ENCODE measurements at places on chromosomes 7 and 10.

DNA sequence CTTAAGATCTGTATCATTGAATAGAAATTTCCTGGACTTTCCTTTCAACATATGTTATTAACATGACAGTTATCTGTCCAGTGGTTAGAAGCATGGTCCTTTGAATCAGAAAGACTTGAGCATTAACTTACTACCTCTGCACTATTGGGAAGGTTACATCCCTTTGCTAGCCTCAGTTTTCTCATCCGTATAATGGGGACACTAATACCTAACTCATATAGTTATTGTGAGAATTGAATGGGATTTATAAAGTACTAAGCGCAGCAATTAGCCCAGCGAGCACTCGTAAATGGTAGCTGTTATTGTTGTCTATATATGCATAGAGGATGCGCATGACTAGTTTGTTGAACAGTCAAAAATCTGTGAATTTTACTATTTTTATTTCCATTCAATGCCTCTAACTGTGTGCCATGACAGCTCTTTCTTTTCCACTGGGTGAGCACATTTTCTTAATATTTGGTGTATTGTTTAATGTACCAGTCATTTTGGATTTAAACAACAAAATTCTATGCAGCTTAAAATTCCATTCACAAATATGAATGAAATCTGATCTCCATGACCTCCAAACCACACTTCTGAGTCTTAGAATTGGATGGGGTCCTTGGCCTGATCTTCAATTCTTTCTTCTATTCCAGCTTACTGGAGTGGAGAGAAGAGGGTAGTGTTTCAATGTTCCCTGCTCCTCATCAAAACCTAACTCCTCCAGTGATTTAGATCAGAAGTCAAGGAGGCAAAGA is 65.0 kb downstream of the CACNB2 start:
- DNase-seq, result no peak

- peak; percentile 74 for DNase-seq
Observed at GRCh38 chr10:17229967-17230682, 2.1 kb downstream of the VIM start.

DNA sequence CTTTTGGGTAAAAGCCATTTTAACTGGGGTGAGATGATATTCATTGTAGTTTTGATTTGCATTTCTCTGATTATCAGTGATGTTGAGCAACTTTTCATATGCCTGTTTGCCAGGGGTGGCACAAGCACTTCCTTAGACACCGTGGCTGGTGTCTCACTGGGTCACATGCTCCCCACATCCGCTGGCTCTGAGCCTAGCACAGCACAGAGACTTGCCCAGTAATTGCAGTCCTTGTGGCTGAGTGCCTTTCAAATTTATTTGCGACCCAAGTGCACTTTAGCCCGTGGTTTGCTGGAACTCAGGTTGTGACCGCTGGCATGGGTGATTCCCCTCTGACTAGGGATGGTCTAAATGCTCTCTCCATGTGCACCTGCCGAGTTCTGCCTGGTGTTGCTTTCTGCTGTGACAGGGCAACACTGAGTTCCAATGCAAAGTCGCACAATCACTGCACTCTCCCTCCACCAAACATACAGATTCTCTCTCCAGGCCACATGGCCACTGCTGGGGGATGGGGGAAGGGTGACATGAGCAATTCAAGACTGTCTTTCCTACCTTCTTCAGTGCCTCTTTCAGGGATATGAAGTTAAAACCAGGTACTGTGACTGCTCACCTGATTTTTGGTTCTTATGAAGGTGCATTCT is 66.5 kb downstream of the ZNF277 start:
- DNase-seq, result no peak

- DNase-seq, result no peak
Observed at GRCh38 chr10:48626986-48627731, 22.3 kb upstream of the ARHGAP22 start.

GRCh38 chr7:33137103-33137502 is 7.7 kb downstream of the BBS9 start:
- DNase-seq, result no peak

GRCh38 chr10:59634102-59634501 is 75.5 kb downstream of the SLC16A9 start:
- DNase-seq, result no peak

DNA sequence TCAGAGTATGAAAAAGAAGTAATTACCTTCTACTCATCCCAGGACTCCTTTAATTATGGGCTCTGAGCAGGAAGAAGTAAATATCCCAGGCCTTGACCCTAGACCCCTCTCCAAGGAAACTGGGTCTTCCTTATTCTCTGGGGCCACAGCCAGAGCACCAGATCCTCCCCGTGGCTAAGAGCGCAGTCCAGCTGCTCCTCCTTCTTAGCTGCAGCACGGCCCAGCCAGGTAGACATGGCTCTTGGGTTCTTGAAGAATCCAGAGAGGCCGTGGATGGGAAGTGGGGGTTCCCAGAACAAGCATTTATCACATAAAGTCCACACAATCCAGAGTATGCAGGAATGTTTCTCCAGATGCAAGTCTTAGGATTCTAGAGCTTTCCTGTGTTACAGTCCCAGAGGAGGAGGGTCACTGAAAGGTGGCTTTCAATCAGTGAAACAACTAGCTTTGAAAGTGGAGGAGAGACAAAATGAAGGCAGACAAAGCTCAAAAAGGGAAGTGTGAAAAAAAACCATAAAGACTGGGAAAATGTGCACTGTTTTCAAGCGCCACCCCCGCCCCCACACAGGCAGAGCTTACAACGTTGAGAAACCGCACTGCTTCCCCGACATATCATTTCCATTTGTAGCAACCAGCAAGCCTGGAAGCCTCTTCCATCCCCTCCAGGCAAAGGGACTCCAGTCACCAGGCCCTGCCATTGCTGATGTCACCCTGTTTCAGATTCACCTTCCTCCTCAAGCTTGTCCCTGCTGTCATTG is 396.5 kb upstream of the MKI67 start:
- no peak for DNase-seq

DNA sequence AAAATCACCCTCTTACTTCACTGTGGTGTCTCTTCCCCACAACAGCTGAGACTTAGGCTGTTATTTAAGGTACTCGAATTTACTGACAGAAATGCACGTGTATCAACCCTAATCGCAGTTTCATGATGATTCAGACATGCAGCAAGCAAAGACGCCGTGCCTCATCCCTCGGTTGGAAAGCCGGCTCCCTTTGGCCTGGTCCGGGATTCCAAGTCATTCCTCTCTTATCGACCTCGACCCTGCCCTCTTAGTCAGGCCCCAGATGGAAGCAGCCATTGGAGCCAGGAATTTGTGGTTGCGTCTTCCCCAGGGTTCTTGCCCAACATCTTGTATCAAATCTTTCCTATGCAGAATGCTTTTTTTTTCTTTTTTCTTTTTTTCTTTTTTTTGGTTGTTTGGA is 229.5 kb downstream of the GATA3 start:
- DNase-seq, result no peak

DNA sequence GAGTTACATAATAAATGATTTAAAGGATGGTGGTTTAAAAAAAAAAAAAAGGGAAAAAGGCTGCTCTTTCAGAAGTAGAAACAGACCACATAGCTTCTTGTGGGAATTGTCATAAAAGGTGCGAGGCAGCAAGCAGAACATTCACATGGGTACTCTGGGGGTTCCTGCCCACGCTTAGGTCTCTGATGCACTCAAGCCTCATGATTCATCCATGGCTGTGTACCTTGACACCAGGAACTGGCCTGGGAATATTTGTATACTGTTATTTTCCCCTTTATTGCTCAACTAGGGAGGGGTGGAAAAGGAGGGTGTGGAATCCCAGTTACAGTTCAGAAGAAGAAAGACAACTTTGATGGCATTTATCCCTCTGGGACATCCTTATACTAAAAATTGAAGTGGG is 4.0 kb downstream of the PON2 start:
- DNase-seq, result no peak

- no peak for DNase-seq
Observed at GRCh38 chr7:136058546-136058945, 81.4 kb upstream of the MTPN start.

DNA sequence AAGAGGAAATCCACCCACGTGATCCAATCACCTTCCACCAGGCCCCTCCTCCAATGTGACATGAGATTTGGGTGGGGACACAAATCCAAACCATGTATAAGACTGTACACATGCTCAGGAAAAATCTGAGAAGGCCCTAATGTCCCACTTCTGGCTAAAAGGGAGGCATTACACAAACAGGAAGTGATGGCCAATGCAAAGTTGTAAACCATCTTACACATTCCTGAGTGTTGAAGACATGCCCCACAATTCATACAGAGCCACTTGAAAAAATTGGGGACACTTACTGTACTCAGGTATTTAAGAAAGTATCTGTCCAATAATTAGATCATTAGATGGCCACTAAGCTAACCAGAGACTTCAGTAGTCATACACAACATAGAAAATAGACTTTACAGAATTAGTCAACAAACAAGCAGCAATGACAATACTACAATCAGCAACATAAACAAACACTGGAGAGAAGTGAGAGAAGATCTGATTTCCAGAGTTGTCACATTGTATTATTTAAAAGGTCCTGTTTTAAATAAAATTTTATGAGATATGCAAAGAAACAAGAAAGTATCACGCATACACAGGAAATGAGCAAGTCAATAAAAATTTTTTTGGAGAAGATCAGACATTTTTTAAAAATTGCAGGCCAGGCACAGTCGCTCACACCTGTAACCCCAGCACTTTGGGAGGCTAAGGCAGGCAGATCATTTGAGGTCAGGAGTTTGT is 143.3 kb downstream of the DGKI start:
- no peak for DNase-seq

DNA sequence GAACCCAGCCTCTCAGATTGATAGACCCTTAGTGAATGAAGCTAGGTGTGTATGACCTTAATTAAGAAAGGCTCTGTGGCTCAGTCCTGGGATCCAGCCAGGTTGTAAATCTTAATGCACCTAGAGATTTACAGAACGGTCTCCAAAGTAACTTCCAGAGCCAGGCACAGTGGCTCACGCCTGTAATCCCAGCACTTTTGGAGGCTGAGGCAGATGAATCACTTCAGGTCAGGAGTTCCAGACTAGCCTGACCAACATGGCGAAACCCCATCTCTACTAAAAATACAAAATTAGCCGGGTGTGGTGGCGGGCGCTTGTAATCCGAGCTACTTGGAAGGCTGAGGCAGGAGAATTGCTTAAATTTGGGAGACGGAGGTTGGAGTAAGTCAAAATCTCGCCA is 24.3 kb downstream of the CALHM2 start:
- DNase-seq, result no peak

DNA sequence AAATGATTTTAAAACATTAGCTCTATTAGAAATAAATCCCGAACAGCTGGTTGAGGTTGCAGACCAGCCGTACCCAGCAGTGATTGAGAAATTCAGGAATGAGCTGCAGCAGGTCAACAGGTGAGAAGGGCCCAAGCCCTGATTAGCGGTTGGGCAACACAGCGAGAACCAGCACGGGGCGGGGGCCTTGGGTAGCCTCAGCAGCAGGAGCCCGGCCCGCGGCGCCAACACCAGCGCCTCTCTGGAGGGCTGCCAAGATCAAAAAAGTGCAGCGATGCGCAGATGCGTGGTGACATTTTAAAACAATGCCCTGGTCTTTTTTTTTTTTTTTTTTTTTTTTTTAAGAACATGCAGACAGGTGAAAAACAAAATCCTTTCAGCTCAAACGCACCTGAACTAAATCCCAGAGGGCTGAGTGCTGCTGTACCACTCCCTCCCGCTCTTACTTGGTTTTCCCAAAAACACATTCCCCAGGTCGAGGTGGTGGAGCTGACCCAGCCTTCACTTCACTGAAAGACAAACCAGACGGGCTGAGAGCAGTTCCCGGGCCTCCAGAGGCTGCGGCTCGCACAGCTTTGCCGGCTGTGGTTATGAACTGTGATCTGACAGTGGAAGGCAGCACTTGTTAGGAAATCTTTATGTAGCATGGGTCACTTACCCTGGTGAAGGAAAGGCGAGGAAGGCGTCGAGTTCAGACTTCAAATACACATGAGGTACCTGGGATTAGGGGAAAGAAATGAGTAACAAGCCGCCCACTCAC is 579.4 kb downstream of the SDK1 start:
- DNase-seq, result no peak

- no peak for DNase-seq
Observed at GRCh38 chr7:2707481-2707880, 19.5 kb downstream of the AMZ1 start.

DNA sequence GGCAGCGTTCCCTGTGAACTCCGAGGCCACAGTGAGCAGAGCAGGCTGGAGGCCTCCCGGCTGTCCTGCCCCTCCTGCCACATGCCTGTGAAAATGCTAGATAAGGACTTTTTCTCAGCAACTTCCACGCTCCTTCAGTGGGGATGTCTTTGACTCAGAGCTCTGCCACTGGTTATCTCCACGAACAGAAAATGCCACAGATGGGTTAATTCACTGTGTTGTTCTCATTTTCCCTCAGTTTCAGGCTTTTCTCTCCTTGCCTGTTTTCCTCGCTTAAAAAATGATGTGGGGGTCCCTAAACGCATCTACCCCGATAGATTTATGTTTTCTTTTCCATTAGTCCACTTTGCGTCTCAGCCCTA is 51.3 kb downstream of the IKZF1 start:
- DNase-seq, result no peak

GRCh38 chr7:116353647-116354046 is 143.3 kb downstream of the TES start:
- no peak for DNase-seq

DNA sequence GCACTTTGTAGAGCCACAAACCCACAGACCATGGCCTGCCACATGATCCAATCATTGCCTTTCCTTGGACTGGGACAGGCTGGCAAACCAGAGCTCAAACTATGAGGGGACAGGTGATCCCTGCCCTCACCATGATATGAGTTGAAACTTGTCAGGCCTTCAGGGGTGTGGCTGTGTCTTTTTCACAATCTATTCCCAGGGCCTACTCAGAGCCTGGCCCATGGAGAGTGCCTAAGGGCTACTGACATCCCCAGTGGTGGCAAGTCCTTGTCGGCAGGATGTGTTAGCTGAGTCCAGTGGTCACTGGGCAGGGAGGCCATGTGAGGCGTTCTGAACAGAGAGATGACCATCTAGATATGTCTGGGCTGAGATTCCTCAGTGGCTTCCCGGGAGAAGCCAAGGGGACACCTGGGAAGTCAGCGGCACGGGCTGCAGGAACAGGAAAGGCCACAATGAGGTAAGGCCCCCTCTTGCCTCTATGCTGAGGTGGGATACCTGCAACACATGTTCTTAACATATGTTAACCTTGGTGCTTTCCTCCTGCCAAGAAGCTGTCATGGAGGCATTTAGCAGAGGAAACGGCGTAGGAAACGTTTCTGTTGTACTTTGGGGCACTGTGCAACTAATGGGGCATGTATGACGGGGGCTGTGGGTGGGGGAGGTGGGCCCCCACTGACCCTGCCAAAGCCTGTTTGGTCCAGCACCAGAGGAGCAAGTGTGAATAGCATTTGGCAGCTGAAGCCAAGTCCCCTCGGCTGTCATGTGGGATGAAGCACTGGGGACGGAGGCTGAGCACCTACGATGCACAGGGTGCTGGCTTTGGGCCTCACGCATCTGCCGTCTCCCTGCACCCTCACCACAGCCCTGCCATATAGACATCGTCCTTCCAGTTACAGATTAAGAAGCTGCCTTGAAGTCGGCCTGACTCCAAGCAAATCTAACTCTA is 384.0 kb downstream of the RPS24 start:
- DNase-seq, result no peak

DNA sequence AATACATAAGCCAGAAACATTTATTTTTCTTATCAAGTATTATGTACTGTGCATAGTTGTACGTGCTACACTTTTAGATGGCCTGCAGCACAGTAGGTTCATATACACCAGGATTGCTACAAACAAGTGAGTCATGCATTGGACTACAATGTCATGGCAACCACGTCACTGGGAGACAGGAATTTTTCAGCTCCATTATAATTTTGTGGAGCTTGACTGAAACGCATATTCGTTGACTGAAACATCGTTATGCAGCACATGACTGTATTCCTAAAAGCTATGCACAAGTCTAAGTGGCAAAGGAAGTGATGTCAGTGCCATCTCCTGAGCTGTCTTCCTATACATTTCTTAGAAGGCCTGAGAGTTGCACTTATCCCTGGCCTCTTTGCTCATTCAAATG is 871.8 kb downstream of the IPMK start:
- DNase-seq, result no peak

Measured in stimulated activated CD8-positive, alpha-beta memory T cell treated with anti-CD3 and anti-CD28 coated beads, Interleukin-15, amount 100 ng/mL, for 4 hours (primary cell).